ENCODE measurements at places on chromosomes 16 and 17.

DNA sequence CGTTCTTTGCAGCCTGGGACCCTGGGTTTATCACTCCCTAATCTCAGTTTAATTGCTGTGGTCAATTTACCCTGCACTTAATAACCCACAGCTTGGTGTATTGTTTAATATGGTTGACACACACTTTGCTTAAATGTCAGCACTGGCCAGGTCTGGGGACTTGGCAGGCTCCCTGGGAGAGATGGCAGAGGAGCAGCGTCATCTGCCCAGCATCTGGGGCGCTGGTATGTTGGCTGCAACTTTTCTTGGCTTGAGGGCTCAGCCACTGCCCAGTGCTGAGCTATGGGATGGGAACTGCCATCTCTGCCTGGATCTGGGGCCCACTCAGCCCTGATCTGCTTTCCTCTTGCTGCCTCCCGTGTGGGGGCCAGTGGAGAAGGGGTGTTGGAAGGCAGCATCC, 115.7 kb upstream of the IRX3 start:
- peak; percentile 89 for DNase-seq

DNA sequence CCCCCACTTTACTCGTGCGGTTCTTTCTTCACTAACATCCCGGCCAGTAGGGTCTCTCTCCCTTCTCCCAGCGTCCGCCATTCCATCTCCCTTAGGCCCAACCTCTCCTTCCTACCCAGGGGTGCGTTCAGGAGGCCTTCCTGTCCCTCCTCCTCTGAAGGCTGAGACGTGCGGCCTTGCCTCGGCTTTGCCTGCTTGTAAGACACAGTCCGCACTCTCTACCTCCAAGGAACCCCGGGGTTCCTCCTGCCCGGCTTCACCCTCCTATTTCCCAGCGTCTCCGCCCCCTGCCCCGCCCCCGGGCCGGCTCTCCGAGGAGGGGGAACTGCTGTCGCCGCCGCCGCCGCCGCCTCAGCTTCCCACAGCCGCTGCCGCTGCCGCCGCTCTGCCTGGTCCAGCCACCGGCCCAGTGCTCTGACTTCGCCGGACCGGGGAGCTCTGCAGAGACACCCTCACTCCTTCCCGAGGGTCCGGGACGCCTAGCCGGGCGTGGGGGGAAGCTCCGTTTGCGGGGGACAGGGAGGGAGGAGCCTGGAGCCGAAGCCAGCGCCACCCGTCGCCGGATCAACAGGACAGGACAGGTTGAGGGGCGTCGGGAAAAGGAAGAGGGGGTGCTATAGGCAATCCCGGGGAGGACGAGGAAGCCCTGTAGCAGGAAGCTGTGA, 1.2 kb upstream of the FGF11 start:
- no peak for DNase-seq

DNA sequence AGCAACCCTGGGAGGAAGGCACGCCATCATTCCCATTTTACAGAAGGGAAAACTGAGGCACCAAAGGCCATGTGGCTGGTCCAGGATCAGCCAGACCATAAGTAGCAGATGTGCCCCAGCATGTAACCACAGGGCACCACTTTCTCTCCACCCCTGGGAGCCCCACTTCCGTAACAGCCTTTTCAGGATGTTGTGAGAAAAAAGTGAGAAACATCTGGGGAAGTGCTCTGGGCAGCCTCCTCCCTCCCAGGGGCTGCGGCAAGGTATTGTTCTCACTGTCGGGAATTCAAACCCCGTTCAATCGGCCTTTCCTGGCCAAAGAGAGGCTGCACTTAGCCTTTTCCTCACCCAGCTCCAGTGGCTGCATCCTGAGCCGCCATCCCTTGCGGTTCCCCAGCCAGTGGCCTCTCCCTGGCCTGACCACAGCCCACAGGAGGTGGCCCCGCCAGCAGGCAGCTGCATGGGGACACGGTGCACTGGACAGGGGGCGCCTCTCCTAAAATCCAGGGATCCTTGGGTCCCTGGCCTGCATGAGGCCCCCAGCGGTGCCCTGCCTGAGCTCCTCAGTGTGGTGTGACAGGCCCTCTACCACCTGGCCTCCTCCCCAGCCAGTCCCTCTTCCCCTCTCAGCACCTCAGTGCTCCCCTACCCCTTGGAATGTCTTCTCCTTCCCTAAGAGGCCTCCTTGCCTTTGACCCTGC, 5.7 kb upstream of the CDH5 start:
- DNase-seq = no peak

- DNase-seq = no peak
These were observed 59.1 kb downstream of the TIMM22 start for GRCh38 chr17:1055751-1056645.

DNA sequence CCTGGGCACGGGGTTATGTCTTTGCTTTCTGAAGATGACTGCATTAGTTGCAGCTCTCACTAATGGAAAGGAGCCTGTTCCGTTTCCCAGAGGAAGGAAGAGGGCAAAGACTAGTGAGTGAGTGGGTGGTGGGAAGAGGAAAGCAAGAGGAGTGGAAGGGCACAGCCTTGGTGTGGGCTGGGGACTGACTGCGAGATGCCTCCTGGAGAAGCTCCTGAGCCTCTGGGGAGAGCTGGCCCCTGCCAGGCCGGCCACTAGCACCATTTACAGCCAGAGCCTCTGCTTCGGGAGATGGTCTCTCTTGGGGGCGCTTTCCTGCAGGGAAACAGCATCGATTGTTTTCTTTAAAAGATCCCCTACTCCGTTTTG, 825 bp upstream of the RHBDL3 start:
- no peak for DNase-seq
